Suppressor macrophage (primary cell): ENCODE measurements at places on chromosomes 7 and 10.
A peak's percentile ranks its signal among the peaks of the same experiment; 100 is the strongest.

GRCh38 chr10:104303594-104304355, 34.5 kb downstream of the ITPRIP start:
- no peak for DNase-seq

- DNase-seq = peak; percentile 32
These were observed 21.6 kb upstream of the NUP205 start for GRCh38 chr7:135536150-135536549.

GRCh38 chr7:80453699-80454340, 58.0 kb downstream of the GNAT3 start:
- DNase-seq = peak; percentile 39

GRCh38 chr10:77699080-77699645, 61.6 kb upstream of the KCNMA1 start:
- no peak for DNase-seq

DNA sequence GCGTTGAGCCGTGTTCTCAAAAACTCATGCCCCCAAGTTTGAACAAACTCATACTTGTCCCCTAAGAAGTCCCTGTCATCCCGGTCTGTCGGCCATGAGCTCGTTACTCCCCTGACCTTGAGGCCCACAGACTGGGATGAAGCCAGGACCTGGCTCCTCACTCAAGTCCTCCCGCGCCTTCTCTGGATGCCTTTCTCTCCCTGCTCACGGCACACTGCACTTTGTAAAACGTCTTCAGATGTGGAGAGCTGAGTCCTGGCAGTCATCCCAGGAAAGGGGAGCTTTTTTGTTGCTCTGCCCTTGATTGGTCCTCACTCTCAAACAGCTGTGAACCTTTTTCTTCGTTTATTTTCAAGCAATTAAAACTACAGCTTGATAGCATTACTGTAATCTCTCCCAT, 110.8 kb downstream of the JAZF1 start:
- no peak for DNase-seq

DNA sequence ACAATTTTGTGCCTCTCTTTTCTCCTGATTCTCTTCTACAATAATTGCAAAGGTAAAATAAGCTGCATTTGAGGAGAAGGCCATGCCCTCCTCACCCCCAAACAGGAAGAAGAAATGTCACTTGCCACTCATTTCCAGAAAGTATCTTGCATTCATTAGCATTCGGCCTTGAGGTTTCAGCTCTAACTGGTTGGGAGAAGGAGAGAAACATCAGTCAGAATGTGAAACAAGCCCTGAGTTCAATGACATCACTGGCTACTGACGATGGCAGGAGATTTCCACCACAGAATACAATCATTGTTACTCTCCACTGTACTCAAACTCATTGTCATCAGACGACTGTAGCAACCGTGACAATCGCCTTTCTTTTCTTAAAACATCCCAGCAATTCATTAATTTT, 72.8 kb downstream of the PRKCQ start:
- no peak for DNase-seq

DNA sequence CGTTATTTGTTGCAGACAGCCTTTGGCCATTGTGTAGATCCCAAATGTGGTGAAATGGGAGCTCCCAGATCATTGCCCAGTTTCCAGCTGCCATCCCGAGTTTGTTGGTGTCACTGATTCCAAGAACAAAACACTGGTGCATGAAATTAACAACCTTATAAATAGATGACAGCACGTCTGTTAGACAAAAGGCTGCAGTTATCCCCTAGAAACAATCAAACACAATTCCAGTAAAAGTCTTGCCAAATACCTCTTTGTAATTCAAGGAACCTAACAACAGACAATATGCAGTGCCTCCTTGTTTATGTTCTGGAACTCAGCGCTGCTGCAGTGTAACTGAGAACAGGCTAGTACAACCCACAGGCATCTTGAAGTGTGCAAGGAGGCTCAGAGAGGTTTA, 404.5 kb downstream of the PAXIP1 start:
- no peak for DNase-seq

- no peak for DNase-seq
These were observed 155.5 kb downstream of the SPAG6 start for GRCh38 chr10:22500656-22501340.

GRCh38 chr7:40879941-40880543, 745.2 kb downstream of the SUGCT start:
- no peak for DNase-seq

DNA sequence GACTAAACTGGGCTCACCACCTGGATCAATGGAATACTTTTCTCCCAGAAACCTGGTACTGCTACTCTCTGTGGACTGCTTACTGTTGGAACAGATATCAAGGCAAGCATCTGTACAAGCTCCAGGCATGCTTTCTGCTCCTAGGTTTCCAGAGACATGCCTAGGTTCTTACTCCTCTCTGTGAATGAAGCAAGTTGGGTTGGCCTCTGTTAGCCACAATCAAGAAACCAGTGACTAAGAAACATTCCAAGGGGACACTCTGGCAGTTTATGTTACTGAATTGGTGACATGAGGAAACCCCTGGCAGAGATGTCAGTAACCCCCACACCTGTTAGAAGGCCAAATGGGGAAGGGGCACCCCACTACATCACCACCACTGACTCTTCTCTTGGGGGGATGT, 121.9 kb downstream of the GFRA1 start:
- no peak for DNase-seq

DNA sequence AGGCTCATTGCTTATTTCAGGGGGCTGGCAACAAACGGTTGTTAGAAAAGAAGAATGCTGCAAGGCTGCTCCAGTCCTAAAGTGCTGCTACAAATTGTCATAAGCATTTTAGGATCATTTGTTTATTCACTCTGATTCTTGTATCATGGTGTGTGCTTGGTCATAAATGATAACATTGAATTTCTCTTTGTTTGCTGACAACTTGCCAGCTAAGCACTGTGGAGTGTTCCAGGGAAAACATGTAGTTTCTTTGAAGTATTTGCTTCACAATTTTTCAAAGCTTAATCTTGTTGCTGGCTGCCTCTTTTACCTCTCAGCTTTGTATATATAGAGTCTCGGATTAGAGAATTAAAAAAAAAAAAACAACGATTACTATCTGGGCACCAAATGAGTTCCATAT, 263.0 kb downstream of the PHF14 start:
- DNase-seq = no peak

- no peak for DNase-seq
These were observed 14.3 kb downstream of the SEMA3D start for GRCh38 chr7:85172530-85172941.

DNA sequence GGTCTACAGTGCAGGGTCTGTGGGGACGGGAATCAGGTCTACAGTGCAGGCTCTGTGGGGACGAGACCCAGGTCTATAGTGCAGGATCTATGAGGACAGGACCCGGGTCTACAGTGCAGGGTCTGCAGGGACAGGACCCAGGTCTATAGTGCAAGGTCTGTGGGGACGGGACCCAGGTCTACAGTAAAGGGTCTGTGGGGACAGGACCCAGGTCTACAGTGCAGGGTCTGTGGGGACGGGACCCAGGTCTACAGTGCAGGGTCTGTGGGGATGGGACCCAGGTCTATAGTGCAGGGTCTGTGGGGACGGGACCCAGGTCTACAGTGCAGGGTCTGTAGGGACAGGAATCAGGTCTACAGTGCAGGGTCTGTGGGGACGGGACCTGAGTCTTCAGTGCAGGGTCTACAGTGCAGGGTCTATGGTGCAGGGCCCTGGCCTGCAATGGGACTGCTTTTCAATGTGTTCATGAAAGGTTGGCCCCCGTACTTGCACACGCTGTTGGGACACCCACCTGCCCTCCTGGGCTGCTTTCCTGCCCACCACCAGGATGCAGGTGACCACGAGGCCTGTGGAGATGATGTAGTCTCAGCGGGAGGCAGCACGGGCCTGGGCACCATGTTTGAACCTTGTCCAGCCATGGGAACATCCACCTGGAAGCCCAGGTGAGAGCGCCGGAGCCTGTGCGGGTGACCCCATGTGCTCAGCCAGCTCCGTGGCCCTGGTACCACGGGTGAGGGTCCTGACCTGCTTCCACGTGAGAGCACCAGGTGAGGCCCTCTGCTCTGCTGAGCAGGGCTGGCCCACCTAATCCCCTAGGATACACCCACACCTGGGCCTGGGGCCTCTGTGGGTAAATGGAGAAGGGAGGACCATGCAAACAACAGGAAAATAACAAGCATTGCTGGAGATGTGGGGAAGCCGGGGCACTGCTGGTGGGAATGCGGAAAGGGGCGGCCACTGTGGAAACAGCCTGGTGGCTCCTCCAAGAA, 91.4 kb upstream of the DIP2C start:
- no peak for DNase-seq

- DNase-seq = no peak
These were observed 21.2 kb downstream of the EVX1 start for GRCh38 chr7:27263781-27264180.

DNA sequence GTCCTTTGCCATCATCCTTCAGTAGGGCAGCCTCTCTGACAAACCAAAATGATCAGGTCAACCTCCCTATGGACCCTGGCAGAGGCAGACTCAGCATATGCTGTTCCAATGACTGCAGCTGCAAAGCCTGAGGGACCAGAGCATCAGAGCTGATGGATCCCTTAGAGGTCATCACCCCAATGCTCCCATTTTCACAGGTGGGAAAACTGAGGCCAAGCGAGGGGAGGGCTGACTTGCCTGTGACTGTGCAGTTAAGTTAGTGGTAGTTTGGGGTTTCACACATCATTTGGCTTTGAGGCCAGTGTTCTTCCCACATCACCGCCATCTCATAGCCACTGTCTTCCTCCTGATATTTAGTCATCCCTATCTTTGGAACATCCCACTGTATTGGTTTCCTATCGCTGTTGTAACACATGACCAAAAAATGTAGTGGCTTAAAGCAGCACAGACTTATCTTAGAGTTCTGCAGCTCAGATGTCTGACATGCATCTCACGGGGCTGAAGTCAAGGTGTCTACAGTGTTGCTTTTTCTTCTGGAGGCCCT, 69.3 kb upstream of the PDZD8 start:
- peak; percentile 36 for DNase-seq

- DNase-seq = no peak
These were observed 14.7 kb downstream of the SLC16A9 start for GRCh38 chr10:59694936-59695335.

DNA sequence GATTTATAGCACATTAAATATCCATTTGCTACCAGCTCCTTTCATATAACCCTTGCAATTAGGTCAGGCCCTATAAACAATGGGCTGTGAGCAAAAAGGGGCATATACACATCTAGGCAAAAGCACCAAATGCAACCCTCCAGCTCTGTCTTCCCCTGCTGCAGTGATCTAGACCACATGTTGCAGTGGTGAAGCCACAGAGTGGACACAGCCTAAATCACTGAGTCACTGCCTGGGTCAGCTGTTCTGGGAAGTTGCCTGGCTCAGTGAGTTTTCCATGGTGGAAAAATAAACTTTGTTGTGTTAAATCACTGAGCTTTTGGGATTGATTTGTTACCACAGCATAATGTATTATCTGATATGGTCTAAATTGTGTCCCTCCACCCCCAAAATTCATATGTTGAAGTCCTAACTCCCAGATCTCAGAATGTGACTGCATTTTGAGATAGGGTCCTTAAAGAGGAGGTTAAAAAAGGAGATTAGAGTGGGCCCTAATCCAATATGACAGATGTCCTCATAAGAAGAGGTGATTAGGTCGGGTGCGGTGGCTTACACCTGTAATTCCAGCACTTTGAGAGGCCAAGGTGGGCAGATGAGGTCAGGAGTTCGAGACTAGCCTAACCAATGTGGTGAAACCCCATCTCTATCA, 70.4 kb downstream of the ZFAND4 start:
- DNase-seq = no peak

DNA sequence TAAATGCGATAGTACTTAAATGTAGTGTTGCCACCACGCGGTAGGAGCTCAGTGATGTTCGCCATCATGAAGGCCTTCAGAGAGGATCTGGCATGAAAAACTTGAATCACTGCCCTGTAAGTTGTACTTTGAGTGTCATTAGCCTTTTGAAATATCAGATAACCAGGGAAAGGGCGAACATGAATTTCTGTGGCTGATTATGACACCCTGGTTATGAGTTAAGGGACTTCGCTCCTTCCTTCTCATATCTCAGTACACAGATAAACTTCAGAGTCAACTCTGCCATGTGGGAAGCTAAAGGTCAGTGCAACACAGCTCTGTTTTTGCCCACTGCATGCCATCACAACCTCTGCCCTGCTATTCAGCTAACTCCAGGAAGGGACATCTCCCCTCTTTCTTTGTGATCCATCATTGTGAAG, 8.9 kb upstream of the ACSL5 start:
- no peak for DNase-seq

- DNase-seq = no peak
These were observed 60.5 kb upstream of the ZNF138 start for GRCh38 chr7:64733550-64734240.

GRCh38 chr10:43350156-43350555, 21.3 kb upstream of the FXYD4 start:
- DNase-seq = no peak

DNA sequence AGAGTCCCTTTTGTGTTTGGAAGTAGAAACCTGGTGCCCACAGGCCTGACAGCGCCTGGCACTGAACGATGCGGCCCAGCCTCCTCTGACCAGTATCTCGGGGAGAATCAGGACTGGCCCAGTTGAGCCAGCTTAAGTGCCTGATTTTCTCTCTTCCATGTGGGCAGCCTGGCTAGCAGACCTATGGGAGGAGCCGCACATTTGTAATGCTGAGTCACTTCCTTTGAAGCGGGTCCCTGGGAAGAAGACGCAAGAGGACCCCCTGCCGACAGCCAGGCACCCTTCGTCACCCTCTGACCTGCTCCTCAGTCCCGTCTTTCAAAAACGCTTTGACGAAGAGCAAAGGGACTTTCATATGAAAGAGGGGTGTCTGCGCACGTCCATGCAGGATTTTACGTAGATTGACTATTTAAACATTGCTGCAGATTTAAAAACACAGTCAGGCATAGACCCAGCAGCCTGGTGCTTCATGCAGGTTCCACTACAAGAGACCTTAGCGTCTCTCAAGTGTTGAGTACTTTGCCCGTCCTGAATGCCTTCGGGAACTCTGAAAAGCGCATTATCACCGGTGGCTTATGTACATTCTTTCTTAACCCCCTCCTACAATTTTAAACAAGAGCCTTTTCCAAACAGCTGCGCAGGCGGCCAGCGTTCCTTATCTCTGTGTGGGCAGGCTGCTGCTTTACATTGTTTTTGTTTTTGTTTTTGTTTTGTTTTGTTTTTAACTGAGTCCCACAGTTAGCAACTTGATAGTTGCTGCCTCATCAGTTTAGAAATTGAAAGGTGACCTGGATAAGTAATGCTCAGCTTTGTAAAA, 36.5 kb upstream of the AP5Z1 start:
- DNase-seq = peak; percentile 87

GRCh38 chr7:2833083-2833910, 10.8 kb downstream of the GNA12 start:
- no peak for DNase-seq

DNA sequence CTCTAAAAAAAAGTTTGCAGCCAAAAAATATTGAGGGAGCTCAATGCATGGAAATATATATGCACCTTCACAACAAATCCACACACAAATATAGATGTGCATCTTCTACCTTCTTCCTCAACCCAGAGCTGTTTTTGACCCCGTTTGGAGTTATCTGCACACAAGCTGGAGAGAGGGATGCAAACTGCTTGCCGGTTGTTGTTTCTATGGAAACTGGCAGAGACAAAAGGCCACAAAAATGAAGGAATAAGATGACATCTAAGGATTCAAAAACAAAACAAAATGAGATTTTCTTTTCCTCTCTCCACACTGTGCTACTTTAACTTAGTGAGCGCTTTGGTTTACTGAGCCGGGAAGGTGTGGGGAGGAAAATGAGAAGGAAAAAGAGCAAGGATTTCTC, 210.2 kb upstream of the AGK start:
- DNase-seq = no peak

- no peak for DNase-seq
These were observed 20.6 kb upstream of the CABCOCO1 start for GRCh38 chr10:61642150-61642571.

GRCh38 chr10:62076891-62077290, 175.4 kb downstream of the ARID5B start:
- no peak for DNase-seq
